Activated gamma-delta T cell (primary cell): ENCODE measurements at places on chromosomes 6 and 20.

DNA sequence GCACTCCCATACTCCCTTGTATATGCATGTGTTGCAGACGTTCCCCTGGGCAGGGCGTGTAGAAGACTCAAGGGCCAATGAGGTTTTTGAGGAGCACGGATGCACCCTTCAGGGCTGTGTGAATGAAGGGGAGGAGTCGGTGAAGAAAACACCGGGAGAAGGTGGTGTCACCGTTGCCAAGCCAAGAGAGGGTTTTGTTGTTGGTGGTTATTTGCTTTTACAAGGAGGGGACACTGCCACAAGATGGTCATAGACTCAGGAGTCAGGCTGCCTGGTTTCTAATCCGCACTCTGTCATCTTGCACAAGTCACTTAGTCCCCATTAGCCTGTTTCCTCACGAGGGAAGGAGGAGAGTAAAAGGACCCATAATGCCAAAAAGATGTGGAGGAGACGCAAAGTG lies 124.0 kb downstream of the PXDC1 start:
- DNase-seq, result no peak

- DNase-seq, result no peak
Observed at GRCh38 chr6:157487110-157487773, 106.3 kb downstream of the ZDHHC14 start.

- DNase-seq, result no peak
Observed at GRCh38 chr6:156826290-156826955, 49.2 kb downstream of the ARID1B start.

DNA sequence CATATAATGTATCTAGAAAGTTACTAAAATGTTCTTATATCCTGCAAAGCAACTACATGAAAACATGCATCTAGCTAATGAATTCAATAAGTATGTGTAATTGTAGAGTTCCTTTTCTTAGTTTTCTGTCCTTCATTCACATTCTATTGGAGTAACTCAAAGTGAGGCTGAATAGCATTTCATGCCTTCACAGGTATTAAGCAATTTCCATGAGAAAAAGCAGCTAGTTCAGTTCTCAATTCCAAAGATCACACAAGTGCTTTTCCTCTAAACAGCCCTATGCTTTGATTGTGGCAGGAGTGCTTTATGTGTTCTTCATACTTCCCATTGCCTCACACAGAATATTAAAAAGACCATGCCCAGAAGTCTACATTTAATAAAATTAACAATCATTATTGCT lies 274.9 kb downstream of the RFPL4B start:
- DNase-seq, result no peak

DNA sequence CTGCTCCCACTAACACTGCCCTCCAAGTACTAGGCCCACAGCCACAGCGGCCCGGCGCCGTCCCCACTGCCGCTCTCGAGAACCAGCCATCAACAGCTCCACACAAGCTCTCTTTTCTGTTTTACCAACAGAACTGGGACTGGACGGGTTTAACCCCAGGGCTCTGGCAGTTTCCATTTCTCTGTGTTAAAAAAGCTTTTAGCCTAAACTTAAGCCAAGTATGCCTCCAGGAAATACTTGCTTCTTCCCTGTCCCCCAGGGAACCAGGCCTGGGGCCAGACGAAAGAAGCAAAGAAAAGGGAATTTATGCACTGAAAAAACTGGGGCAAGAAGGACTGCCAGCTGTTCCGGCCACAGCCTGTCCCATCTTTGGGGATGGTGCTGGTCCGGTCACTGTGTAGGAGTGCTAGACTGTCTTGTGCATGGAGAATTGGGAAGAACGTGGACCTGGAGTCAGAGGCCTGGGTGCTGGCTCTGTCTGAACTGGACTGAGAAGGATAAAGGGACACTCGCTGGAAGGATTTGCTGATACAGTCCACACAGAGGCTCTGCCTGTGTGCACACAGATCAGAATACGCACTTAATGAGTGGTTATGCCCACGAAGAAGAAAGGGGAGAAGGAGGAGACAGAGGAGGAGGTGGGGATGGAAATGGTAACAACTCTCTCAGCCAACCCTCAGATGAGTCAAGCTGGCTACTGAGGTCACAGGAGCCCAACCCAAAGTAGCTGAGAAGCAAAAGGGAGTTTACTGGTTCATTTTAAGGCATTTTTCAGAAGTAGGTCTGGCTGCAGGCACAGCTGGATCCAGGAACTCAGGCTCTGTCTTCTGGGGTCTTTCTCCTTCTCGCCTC lies 254.4 kb upstream of the PMEPA1 start:
- DNase-seq, result no peak

- no peak for DNase-seq
Observed at GRCh38 chr20:16514140-16514539, 59.1 kb downstream of the KIF16B start.

DNA sequence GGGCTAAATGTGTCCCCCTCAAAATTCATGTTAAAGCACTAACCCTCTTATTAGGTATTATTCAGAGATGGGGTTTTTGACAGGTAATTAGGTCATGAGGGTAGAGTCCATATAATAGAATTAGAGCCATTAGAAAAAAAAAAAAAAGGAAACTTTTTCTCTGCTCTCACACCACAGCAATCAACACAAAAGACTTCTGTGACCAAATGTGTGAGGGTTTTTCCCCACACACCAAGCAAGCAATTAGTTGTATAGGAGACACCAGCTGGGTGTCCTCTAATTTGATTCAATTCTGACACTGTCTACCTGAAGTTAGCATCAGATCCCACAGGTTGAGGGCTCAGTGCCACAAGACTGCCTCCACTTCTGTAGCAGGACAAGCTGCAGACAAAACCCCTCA lies 64.6 kb upstream of the GMDS start:
- DNase-seq, result no peak

- no peak for DNase-seq
Observed at GRCh38 chr6:136566007-136566487, 15.8 kb upstream of the MAP7 start.

GRCh38 chr6:143058987-143059386 lies 1.7 kb upstream of the AIG1 start:
- no peak for DNase-seq

DNA sequence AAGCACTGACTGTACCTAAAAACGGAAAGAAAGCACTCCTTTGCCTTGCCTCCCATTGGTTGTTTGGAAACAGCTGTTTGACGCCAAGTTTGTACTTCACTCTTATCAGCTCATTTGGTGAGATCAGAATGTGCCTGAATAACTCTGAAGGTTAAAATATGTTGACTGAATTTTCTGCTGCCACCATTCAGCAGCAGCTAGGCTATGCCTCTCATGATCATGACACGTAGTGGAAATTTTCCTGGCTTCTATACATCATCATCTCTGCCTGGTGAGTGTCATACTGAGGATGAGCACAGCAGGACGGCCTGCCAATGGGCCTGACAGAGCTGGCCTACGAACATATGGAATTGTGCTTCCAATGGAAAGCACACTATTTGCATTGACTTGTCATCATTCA lies 704.9 kb upstream of the CITED2 start:
- no peak for DNase-seq

GRCh38 chr20:33211817-33212424 lies 5.2 kb upstream of the BPIFA3 start:
- no peak for DNase-seq

DNA sequence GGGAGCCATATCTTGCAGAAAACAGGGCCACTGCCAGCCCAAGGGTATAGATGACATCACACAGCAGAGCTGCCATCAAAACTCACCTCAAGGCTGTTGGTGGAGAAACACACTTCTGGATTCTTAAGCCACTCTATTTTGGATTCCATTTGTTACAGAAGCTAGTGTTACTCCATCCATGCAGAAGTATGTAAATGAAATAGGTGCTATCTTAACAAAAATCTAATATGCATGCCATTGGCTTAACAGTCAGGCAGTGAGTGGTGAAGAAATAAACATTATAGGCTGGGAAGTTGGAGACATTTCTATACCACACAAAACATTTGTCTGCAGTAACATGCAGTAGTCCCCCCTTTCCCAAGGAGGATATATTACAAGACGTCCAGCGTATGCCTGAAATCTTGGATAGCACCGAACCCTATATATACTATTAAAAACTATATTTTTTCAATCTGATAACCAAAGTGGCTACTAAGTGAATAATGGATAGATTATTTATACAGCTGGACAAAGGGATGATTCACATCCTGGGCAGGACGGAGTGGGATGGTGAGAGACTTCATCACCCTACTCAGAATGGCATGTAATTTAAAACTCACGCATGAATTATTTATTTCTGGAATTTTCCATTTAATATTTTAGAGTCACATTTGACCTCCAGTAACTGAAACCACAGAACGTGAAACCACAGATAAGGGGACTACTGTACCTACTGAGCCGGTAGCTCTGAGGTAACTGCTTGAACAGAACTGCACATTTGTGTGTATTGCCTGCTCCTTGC lies 160.0 kb upstream of the PLN start:
- DNase-seq, result no peak

DNA sequence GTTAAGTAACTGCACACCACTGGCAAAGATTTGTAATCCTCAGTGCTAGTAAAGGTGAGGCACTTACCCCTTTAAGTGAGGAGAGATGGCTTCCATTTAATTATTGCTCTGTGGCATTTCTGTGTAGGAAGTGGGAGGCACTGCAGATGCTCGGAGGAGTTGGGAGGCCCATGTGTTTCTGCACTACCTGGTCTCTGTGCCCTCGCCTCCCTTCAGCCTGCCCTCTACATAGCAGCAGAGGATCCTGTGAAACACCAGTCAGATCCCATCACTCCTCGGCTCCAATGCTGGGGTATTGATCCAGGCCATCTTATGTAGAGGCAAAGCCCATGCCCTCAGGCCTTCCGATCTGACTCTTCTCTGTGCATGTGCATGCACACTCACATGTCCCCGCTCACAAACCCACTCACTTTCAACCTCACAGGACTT lies 67.0 kb downstream of the SLX4IP start:
- no peak for DNase-seq

DNA sequence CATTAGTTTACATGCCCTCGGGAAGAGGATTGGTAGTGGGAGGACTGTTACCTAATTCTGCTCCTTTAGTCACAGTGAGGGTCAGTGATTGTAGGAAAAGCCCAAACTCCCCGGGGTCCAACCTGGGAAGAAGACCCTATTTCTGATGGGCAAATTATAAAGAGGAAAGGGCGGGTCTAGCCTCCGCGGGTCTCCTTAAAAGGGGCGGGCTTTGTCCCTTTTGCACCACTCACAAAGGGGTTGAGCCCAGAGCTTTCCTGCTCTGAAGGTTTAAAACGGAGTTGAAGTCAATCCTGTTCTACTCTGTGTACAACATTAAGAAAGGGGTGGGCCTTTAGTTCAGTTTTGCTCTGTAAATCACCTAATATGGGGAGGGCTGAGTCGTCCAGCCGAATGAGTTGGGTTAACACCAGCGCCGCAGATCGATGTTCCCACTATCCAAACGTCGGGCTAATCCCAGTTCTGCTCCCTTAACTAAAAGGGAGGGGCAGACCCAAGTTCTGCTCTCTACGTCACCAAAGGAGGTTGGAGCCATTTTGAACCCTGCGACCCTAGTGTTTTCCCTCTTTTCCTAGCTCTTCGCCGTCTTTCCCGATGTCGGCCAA lies 920 bp upstream of the RNF5 start:
- no peak for DNase-seq

- no peak for DNase-seq
Observed at GRCh38 chr6:43368259-43369160, 937 bp downstream of the ZNF318 start.

GRCh38 chr20:46260480-46260879 lies 47.8 kb downstream of the CDH22 start:
- no peak for DNase-seq

- no peak for DNase-seq
Observed at GRCh38 chr6:35524380-35525020, 11.8 kb upstream of the TULP1 start.

- DNase-seq, result no peak
Observed at GRCh38 chr6:20109526-20109925, 102.7 kb downstream of the MBOAT1 start.

DNA sequence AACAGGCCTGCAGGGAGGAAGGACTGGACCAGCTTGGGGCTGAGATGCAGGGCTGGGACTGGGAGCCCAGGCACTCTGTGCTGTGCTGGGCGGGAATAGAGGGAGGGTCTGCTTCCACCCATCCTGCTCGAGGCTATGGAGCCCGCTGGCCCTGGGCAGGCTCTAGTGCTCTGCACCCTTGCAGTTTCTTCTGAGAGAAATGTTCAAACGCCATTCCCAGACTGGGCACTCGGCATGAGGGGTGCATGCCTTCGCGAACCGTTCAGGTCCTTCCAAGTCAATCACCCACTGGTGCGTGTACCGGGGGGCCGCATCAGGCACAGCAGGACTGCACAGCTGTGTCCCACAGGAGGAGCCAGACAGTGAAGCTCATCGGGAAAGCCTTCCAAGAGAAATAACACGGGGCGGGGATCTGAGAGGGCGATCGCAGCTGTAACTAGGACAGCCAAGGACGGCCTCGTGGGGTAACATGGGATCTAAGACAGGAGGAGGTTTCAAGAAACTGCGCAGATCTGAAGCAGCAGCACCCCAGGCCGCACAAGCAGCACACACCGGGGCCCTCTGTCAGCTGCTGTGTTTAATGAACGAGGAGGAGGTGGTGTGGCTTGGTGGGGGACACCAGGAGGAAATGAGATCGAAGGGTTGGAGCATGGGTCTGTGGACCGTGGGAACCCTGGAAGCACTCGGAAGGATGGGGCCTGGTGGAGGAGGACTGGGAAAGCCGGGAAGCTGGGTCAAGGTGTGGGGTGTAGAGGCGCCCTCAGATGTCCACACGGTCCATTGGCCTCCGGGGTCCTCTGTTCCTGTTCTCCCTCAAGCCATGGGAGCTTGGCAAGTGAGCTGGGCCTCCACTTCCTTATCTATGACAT lies 26.1 kb upstream of the PYGB start:
- no peak for DNase-seq

- no peak for DNase-seq
Observed at GRCh38 chr20:57108742-57109570, 157.5 kb downstream of the BMP7 start.

GRCh38 chr6:71034563-71035345 lies 77.9 kb upstream of the B3GAT2 start:
- no peak for DNase-seq

DNA sequence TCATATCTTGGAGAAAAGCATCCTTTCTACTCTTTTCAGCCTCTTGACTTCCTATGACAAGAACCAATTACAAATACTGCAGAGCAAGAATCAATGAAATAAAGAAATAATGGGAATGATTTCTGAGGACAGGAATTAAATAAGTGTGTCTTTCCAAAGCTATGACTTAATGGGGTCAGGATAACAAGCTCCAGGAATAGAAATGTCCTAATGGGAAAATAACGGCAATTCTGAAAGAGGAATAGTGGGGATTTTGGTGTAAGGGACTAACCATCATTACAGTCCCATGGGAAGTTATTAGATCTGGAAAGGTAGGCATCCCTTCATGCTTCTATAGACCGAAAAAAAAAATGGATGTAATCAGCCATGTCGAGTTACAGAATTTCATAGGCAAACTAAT lies 28.2 kb upstream of the SNAP25 start:
- no peak for DNase-seq

- DNase-seq, result no peak
Observed at GRCh38 chr6:167848783-167849182, 22.1 kb downstream of the AFDN start.

- DNase-seq, result no peak
Observed at GRCh38 chr6:153045271-153045670, 42.8 kb upstream of the MTRF1L start.

GRCh38 chr6:1770435-1770843 lies 160.7 kb downstream of the FOXC1 start:
- DNase-seq, result no peak
